Brain microvascular endothelial cell (primary cell): ENCODE measurements at places on chromosomes 16 and 17.

DNA sequence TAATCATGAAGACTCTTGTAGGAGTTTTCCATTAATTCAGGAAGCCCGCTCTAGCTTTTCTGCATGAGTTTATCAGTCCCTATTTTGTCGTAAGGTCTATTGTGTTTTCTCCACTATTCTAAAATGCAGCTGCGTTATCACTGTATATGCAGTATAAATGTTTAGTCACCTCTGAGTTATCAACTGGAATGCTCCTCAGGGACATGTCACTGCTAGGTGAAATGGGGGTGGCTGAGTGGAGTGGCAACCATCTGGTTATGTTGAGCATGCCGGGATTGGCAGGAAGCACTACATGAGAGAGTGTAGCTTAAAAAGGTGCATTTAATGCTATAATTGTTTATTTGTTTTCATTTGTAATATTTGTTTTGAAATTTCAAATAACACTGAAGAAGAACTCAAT, 285.2 kb upstream of the ELAC2 start:
- DNase-seq, result no peak

DNA sequence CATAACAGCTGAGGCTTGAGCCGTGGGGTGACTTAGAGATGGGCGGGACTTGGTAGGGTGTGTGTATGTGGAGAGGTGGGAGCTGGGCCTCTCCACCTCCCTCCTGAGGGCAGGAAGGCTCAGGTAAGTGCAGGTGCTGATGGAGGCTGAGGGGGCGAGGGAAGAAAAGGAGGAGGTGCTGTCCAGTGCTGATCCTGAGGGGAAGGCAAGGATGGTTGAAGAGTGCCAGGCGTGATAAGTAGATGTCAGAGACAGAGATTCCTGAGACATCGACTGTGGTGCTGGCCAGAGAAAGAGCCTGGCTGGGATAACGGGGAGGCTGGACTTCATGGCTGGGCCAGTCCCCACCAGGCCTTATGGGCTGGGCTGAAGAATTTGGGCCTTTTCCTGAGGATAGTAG, 159.1 kb downstream of the SDK2 start:
- no peak for DNase-seq

DNA sequence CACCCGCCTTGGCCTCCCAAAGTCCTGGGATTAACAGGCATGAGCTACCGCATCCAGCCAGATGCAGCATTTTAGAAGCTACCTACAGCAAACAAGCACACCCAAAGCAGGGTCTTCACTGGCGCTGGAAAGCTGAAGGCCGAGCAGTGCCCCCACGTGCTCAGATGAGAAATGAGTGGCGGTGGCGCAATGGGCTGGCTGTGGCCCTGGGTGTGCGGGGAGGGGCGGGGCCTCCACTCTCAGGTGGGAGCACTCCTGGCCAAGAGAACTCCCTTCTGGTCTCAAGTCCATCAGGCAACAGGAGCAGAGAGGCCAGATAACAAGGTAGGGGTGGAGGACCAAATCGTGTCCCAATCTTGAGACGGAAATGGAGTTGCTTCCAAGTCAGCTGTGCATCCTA, 12.1 kb downstream of the TMEM11 start:
- DNase-seq, result no peak

DNA sequence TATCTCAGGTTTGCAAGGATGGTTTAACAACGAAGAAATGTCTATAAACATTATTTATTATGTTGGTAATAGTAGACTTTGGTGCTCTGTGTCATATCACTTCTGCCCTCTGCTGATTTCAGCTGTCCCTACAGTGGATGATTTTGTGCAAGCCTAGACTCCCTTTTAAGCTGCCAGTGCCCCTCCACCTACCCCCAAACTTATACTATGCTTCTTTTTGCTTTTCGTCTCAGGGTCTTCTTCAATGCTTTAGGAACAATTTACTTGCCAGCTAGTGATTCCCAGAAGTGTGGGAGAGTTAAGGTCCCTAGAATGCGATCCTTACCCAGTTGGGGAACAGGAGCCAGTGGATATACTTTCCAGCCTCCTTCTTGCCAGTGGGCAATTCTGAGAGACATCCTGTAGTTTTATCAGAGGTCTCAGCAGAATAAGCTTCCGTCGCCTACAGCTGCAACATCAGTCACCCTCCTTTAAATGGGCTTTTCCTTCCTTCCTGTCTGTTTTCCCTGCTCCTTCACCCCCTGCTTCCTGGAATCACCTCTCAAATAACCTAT, 4.1 kb downstream of the ICAM2 start:
- DNase-seq, result no peak

DNA sequence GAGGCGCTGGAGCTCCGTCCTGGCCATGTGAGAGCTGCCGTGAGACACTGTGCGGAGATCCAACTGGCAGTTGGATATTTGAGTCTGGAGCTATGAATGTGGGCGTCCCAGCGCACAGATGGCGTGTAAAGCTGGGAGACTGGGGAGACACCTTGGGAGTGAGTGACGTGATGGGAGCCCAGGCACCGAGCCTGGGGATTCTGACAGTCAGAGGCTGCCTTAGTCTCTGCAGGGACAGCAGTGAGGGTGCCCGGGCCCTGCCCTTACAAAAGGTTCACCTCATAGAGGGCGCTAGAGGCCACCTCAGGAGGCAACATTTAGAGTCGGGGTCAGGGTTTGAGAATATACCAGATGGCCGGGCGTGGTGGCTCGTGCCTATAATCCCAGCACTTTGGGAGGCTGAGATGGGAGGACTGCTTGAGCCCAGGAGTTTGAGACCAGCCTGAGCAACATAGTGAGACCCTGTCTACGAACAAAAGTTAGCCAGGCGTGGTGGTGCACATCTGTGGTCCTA, 194.1 kb upstream of the GSE1 start:
- DNase-seq, result no peak

GRCh38 chr17:81487487-81488275, 24.9 kb downstream of the ACTG1 start:
- DNase-seq, result no peak

DNA sequence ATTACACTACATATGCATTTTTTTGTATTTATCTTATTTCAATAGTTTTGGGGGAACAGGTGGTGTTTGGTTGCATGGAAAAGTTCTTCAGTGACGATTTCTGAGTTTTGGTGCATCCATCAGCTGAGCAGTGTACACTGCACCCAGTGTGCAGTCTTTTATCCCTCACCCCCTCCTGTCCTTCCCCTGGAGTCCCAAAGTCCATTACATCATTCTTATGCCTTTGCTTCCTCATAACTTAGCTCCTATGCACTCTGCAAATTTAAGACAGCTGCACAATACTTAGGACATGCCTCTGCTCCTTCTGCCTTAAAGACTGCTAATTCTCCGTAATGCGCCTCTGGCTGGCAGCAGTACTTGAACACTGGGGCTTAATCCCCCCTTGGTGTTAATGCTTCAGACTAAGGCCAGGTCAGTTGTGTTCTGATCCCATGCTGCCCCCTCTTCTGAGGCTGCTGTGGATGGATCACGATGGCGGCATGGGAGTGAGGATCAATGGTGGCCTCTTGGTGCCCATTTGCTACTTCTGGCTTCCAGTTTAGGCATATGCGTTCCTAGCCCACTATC, 146.2 kb downstream of the PARN start:
- DNase-seq, result no peak

GRCh38 chr16:86681031-86681756, 102.8 kb downstream of the FOXL1 start:
- peak; percentile 85 for DNase-seq

GRCh38 chr17:69734656-69735055, 320.2 kb downstream of the MAP2K6 start:
- no peak for DNase-seq
